Right cardiac atrium (tissue), 5 donors: ENCODE measurements at places on chromosomes 6 and 20. TPM values are rescaled to one million over a fixed set of nuclear protein-coding genes. Genes with fewer than 3 reads are reported as not detected.

SIRPB2 gene
- total RNA-seq = 2.6 TPM

BMP2 gene
- total RNA-seq = 2.6 TPM

TRIM31 gene
- total RNA-seq = not detected

RANBP9 gene
- 33.8 TPM for total RNA-seq

TFAP2D gene
- total RNA-seq = not detected

GRCh38 chr6:135817035-135817434 lies 34.5 kb upstream of the PDE7B start:
- DNase-seq = no peak

DNA sequence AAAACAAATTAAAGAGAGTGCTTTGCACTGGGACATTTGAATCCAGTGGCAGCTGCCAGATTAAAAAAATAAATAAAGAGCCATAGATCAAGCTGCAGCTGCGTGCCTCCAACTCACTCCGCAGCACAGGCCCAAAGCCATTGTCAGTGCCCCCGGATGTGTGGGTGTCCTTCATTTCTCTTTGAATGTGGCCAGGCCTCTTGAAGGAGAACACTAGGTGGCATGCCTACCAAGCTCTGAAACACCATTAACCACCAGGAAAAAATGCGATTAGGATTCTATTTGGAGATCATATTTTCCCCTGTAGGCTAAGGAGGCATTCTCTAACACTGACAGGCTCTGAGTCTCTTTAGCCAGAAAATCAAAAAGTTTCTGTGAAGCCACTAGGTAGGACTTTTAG lies 549.8 kb downstream of the PRKN start:
- no peak for DNase-seq

DNA sequence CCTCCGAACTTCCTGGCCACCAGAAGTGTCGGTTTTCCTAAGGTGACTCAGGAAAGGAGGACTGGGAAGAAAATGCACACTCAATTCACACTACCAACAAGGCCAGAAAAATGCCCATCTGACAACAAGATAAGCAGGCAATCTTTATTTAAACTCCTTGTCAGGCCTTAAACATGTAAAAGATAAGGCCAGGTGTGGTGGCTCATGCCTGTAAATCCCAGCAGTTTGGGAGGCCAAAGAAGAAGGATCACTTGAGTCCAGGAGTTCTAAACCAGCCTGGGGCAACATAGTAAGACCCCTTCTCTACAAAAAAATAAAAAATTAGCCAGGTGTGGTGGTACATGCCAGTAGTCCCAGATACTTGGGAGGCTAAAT lies 7.6 kb upstream of the ID1 start:
- DNase-seq = no peak

DNA sequence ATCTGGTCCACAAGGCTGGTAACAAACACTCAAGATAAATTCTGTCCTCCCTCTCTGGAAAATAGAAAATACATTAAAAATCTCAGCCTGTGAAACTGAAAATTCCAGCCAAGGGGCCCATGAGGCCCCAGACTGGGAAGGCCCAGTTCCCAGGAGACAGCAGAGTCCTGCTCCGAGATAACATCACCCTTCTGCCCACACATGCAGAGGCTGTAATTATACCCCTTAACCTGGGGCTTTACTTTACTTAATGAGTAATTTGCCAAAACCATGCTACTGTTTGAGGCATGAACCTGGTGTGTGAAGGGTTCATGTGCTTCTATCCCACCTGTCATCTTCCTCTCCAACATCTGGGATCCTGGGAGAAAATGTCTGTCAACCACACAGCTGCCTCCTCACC lies 398.9 kb upstream of the SULF2 start:
- DNase-seq = no peak

DNA sequence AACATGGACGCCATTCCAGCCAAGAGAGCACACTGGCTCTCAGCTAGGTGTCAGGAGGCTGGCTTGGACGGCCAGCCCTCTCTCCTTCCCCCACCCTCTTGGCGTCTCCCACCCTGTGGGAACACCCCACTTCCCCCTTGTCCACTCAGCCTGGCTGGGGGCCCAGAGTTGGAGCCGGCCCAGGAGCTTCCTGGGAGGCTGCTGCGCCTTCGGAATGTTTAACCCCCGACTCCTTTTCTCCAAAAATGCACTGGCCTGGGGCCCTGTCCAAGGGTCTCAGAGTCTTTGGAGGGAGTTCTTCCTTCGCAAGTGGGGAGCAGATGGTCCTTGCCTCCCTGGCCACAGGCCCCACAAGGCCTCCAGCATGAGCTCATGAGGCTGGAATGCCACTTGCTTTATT lies 4.1 kb downstream of the ADAM33 start:
- peak; percentile 89 for DNase-seq

GRCh38 chr6:121951918-121952379 lies 447.5 kb upstream of the HSF2 start:
- DNase-seq = no peak

DNA sequence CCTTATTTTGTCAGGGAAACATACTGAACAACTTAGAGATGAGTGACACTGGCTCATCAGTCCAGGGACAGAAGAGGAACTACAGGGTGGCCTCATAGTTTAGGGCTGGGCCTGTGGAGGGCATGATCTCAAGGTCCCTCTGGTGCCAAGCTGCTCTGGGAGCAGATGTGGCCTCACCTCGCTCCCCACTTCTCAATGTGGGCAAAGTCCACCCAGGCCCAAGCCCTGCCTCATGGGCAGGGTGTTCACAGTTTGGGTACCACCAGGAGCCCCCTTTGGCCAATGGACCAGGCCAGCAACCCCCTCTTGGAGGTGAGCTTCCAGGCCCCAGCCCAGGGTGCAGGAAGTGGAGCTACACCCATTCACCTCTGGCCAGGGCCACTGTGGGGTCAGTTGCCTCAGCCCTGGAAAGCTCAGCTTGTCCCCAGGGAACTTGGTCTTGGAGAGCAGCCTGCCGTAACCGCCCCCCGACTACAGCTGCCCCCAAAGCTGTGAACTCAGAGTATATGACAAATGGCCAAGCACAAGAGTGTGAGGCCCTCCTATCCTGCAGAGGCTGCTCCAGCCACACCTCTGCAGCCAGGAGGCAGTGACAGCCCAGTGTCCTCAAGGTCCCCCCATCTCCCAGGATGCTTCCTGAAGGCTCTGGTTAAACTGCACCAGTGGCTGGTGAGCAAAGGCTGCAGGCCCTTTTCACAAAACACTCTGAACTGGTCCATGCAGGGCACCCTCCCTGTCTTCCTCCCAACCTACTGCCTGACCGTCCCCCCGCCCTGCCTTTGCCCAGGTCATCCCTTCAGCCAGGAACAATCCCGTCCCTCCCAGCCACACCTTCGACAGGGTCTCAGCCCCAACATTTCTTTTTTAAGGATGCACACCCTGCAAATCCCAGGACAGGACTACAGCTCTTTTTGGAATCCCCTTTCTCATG lies 3.6 kb downstream of the ADISSP start:
- DNase-seq = peak; percentile 49

DNA sequence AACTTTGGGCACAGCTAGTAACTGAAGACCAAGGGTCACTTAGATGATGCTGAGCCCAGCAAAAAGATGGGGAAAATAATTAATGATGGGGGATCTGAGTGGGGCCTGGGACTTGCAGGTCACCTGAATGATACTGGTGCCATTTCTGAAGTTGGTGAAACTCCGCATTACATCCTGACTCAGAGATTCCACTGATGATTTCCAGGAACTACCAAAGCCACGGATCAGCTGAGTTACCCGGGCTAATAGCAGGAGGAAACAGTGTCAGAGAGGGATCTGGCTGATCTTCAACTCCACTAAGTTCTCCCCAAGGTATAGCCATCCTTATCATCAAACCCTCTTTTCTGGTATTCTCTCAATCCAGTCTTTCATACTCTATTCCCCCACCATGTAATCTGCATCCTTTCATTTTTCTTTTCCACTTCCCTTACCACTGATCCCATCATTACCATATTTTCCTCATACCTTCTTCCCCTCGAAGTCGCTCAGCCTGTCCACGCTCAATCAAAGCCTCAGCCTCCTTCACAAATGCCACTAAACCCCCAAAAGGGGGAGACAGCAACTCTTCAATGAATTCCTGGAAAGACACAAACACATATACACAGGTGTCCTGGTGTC lies 20.2 kb downstream of the VPS52 start:
- DNase-seq = no peak

GRCh38 chr6:95279616-95280015 lies 297.7 kb upstream of the MANEA start:
- DNase-seq = no peak

DNA sequence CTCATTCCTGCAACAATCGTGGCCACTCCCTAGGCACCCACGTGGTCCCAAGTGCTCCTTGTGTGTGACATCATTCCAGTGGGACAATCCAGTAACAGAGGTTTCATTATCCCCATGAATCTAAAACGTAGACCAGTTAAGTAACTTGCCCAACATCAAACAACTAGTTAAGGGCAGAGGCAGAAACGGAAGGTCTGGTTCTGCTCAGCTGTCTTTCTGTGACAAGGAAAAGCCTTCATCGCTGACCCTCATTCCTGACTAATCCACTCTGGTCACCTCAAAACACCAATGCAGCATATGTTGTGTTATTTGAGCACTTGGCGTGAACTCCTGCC lies 261.4 kb upstream of the JARID2 start:
- peak; percentile 54 for DNase-seq

DNA sequence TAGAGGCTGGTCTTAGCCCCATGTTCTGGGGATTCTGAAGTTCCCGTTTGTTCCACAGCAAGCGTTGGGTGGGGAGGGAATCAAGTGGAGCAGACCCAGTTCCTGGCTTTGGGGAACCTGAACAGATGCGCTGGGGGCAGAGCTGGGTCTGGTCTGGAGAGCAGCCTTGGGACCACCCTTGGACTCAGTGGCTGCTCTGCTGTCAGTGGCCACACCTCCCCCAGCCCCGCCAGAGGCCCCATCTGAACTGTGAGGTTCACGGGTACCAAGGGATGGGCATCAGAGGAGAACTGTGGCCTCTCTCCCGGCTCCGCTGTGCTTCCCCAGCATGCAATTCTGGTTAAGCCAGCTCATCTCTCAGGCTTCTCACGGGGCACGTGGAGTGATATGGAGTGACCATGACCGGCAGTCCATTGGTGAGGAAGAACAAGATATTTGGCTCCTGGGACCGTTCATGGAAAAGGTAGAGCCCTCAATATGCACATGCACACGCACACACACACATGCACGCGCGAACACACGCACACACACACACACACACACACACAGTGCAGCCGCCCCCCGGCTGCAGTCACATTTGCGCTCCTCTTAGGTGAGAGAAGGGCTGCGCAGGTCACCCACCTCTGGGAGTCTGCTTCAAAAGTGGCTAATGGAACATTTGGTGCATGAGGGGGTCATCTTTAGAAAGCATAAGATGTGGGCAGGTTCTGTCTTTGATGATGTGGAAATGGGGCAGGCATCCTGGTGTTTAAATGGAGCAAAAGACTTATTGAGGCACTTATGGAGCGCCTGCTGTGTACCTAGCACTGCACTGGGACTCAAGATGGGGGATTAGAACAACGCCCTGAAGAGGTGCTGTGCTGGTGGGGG lies 6.0 kb downstream of the DLGAP4 start:
- no peak for DNase-seq

DNA sequence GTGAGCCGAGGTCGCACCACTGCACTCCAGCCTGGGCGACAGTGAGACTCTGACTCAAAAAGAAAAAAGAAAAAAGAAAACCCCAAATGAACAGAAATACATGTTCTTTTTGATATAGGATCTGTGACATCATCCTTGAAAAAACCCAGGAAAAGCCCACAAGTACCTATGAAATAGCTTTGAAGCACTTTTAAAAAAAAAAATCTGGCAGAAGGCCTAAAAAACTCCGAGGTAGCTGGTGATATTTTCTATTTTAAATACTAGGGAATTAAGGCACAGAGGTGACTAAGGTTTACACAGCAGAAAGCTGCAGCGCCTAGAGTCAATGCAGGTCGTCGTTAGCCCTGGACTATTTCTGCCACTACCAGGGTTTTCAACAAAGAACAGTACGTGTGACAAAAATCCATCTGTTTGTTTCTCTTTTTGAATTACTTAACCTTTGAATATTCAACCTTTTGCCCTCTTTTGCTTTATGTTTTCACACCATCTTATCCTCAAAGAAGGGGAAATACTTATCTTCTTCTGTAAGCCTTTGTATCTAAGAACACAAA lies 39.4 kb upstream of the EEF1A1 start:
- DNase-seq = no peak

- DNase-seq = no peak
Measured at GRCh38 chr20:52105442-52106422, 85.8 kb downstream of the ZFP64 start.

DNA sequence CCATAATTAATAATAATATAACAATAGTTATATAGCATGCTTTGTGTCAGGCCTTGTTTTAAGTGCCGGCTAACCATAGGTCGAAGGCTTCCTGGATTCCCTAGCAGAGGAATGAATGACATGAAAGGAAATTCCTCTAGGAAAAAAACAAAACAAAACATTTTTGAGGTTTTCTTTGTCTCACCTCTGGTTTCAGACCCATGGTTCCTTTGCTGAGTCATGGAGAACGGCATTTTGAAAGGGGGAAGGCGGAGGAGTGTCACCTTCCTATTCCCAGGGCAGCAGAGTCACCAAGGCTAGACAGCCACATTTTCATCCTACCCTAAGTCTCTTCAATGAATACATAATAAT lies 25.3 kb upstream of the CCND3 start:
- no peak for DNase-seq

- no peak for DNase-seq
Measured at GRCh38 chr6:68740828-68741500, 105.9 kb downstream of the ADGRB3 start.

DNA sequence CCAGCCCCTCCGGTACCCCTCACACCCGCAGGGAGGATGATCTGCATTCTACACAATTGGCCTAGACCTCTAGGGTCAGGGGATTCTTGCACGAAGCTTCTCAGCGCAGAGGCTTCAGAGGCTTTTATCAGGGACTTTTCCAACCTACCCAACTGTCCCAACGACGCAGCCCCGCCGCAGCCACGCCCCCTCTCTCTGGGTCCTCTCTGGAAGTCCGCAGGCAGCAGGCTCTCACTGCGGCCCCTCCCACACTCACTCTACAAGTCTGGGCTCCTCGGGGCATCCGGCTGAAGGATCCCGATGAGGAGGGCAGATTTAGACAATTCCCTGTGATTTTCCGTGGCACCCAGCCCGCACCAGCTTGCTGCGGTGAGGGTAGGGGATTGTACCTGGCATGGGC lies 227.7 kb upstream of the RNF24 start:
- DNase-seq = no peak

DNA sequence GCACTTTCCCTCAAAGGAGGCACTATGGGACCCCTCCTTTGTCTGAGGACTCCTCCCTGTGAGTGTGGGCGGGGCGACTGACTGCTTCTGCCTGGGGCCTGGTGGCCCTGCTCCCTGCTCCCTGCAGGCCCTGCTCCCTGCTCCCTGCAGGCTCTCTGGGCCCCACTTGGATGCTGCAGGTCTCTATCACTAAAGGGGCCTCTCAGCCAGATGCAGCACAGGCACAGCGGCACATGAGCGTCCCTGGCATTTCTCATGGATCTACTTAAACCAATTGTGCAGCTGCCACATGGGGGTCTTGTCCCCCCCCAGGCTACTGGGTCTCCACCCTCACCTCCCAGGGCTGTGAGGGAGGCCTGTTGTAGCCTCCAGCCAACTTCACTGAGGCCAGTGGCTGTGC lies 7.8 kb downstream of the EEF1A2 start:
- peak; percentile 14 for DNase-seq

DNA sequence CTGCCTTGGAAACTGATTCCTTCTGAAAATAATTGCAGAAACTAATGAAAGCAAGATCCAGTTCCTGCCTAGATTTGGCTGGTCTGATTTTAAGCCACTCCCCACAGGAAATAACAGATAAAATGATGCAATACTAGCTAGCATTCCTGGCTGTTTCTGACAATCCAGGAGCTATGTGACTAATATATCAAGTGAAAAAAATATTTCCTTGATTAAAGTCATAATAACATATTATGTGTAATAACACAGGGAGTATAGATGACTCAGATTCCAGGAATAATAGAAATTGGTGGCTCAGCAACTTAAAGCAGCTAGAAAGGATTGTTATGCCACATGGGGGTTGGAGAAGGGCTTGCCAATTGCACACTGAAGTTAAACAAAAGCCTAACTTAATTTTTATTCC lies 182.7 kb upstream of the SALL4 start:
- no peak for DNase-seq
